ENCODE measurements at places on chromosomes 5 and 9.
A peak's percentile ranks its signal among the peaks of the same experiment; 100 is the strongest.

DNA sequence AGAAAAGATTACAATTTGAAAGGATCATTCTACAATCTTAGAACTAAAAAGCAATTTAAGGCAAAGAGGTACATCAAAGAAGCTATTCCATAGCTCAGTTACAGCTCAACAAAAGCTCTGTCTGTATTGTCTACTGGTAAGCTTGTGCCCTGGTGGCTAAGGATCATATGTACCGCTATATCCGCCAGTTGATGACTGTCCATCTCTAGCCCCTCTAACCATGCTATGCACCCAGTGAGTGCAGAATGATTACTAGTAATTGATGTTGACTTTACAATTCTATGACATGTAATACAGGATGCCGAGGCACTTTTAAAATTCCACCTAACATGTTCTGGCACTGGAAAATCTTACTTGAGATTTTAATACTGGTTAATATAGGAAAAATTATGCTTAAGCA lies 13.1 kb downstream of the LOX start:
- no peak for DNase-seq

- no peak for DNase-seq
These were observed 8.6 kb downstream of the SUSD1 start for GRCh38 chr9:112166176-112167140.

DNA sequence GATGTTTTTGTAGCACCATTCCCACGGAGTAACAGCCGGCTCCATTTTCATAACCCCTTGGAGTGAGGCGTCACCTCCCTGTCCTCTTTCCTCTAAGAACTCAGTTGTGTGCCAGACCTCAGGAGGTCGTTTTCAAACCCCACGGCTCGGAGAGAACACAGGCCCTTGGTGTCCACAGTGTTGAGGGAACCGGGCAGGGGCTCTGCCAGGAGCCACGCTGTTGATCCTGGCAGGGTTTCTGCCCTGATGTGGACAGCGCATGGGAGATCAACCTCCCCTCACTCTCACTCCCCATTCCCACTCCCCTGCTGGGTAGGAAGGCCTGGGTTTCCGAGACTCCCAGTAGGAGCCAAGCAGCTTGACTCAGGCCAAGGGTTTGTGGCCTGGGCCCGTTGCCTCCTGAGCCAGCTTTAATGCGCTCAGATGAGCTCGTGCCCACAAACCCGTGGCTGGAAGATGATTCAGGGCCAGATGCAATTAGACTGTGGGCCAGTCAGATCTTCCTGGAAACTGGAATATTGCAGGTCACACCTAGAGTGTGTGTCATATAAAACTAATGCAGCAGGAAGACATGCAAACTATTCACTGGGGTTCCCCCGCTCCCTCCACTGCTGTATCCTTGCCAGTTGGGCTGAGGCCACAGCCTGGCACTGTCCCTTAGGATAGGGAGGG lies 133.4 kb downstream of the SLC12A2 start:
- no peak for DNase-seq

GRCh38 chr5:132273631-132274030 lies 16.1 kb downstream of the PDLIM4 start:
- DNase-seq = no peak

GRCh38 chr9:128213746-128214497 lies 10.7 kb downstream of the DNM1 start:
- DNase-seq = no peak

DNA sequence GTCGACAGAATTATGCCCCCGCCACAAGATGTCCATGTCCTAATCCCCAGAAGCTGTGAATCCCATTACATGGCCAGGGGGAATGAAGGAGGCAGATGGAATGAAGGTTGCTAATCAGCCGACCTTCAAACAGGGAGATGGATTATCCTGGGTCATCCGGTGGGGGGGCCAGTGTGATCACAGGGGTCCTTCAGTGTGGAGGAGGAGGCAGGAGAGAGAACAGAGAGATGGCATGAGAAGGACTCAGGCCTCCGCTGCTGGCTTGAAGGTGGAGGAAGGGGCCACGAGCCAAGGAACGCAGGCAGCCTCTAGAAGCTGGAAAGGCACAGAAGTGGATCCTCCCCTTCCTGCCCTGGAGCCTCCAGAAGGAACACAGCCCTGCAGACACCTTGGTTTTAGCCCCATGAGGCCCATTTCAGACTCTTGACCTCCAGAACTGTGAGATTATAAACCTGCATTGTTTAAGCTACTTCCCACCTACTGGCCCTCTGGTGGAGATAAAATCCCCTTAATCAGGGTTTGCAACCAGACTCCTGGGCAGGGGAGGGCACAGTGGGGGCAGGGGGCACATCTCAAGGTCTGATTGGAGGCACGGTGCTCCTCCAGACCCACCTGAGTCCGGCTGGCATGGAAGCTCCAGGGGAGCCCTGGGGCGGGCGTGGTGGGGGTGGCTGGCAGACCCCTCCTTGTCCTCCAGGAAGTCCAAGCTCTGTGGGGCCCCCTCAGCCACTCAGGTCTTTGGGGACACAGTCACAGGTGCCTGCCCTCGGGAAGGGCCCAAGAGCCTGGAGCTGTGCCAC lies 13.8 kb downstream of the PTGES2 start:
- no peak for DNase-seq

- DNase-seq = no peak
These were observed 34.6 kb upstream of the NEK6 start for GRCh38 chr9:124222918-124223720.

DNA sequence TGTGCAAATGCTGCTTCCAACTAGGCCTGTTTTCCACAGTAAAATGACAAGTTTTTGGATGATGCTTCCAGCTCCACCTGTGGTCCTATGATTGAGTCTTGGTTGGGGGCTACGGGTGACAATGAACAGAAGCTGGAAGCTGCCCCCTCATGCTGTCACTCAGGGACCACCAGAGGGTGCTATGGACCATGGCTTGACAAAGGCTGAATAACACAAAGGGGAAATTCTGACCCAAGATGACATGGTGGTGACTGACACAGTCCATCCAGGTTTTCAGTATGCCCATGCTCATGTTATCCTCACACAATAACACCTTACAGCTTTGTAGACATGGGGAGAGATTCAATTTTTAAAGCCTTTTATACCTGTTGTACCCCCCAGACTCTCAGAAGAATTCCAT lies 23.9 kb upstream of the SAP30L start:
- no peak for DNase-seq

DNA sequence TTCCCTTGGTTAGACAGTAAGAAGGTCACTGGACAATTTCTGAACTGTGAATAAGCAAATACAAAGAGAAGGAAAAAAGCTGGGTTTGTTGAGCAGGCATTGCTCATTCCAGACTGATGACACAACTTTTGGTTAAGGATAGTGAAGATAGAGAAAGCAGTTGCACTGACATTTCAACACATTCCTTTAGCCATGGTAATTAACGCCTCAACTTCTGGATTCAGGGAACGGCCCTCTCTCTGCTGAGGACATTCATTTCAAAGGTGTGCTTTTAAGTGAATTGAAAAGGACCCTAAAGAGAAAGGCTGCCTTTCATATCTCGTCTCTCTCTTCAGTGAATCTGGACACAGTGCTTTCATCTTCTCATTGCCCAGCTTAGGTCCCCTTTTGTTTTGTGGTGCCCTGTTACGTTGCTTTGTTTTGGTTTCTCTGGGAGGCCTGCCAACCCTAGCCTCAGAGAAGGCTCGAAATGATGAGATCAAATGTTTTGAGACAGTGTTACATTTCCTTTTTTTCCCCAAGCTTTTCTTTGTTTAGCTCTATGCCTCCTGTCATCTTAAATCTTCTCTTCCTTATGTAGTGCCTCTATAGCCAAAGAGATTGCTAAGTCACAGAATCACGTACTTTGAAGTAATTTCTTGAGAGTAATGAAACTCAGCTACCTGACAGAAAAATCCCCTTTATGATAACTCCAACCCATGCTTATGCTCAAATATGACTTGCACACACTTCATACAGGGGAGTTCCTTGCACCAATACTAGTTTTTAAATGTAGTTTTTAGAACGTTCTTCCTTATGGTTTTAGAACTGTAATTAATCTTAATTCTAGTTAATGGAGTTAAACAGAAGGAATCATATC lies 94.4 kb upstream of the IFNE start:
- no peak for DNase-seq

GRCh38 chr5:59193616-59194319 lies 610.9 kb downstream of the RAB3C start:
- DNase-seq = no peak

- DNase-seq = no peak
These were observed 52.1 kb upstream of the CCNG1 start for GRCh38 chr5:163385271-163385670.

GRCh38 chr5:140925806-140926442 lies at the start of gene PCDHAC1:
Gene PCDHAC1 (plus strand): TSS chr5:140926299. CDS start chr5:140926893, 594 bp downstream.
- no peak for DNase-seq

DNA sequence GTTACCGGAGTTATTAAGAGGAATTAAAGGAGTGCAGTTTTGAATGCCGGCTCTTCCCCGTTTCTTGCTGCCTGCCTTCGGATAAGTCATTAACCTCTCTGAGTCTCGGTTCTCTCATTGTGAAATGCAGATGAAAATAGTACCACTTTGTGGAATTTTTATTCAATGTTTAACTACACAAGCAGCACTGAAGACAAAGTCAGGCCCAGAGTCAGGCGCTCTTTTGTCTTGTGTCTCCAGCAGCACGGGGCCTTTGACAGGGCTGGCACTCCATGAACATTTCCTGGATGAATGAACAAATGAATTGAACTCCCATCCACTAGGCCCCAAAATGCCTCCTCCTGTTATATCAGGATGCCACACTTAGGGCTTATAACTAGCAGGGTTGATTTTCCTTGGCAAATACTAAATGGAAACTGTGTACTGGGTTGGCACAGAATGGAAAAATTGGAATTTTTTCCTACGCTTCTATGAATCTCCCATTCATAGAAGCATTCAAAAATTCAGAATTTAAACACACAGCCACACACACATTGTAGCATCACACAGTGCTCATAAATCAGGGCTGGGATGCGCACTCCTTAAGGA lies 332.8 kb downstream of the MLLT3 start:
- no peak for DNase-seq

DNA sequence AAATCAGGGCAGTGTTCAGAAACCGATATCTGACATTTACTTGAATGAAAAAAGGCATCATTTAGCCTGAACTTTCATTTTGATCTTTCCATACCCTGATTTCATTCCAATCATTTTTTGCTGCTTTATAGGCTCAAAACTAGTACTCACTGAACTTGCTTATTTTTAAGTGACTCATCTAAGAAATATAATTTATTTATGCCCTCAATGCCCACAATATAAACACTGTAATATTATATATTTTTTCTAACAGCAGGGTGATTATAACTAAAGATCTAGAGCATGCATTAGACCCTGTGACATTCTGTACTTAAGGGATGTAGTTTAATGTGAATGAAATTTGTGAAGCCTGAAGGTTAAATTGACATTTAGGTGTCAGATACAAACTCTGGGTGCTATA lies 446.1 kb upstream of the CDH10 start:
- no peak for DNase-seq

DNA sequence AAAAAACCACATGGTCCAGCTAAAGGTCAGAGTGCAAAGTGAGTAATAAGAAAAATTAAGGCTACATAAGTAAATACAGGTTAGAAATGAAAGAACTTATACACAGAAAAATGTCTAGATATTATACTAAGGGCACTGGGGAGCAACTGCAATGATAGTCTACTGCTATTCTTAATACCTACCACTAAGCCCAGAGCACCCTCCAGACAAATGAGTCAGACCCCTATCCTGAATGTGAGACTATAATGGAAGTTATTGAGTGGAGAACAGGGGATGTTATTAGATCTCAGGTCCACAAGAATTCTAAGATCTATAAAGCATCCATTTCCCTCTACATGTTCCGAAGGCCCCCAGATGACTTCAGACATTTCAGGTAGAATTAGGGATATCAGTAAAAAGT lies 438.3 kb downstream of the PRELID2 start:
- no peak for DNase-seq

GRCh38 chr5:151030379-151030778 lies 10.0 kb downstream of the GPX3 start:
- no peak for DNase-seq

DNA sequence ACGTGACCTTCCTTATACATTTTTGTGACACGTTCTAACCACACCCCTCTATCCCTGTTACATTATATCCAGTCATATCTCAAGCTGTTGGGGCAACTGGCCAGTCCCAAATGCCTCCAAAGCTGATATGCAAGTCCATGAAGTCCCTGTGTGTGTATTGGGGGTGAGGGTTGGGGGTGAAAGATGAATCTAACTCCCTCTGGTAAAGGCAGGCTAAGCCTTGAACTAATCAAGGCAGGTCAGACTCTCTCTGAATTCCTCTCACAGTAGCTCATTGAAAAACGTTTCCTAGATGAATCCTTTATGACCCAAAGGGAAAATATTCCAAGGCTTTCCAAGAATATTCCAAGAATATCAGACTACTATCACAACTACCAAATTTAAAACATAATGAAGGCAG lies 174.4 kb downstream of the MUSK start:
- no peak for DNase-seq

DNA sequence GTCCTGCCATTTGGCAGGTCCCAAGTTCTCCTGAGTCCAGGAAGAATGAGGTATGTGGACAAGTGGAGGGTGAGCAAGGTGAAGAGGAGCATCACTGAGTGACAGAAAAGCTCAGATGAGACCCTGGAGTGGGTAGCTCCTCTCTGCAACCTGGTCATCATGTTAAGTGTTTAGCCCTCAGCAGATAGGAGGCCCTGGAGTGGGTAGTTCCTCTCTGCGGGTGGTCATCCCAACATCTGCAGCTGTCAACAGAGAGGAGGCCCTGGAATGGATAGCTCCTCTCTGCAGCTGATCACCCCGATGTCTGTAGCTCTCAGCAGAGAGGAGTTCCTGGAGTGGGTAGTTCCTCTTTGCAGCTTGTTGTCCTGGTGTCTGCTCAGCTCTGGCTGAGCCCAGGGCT lies 48.4 kb downstream of the NDUFAF2 start:
- no peak for DNase-seq

GRCh38 chr5:134043793-134044792 lies 39.3 kb upstream of the VDAC1 start:
- DNase-seq = no peak

DNA sequence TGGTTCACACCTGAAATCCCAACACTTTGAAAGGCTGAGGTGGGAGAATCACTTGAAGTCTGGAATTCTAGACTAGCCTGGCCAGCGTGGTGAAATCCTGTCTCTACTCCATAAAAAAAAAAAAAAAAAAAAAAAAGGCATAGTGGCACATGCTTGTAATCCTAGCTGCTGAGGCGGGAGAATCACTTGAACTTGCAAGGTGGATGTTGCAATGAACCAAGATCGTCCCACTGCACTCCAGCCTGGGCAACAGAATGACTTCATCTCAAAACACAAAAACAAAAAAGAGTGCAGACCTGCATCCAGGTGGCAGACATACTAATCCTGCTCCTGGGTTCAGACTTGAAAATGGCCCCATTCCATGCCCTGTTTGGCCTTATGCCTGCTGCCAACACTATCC lies 21.8 kb upstream of the ADAMTS19 start:
- no peak for DNase-seq

- DNase-seq = no peak
These were observed 94.1 kb upstream of the LIFR start for GRCh38 chr5:38650540-38650939.

- peak; percentile 69 for DNase-seq
These were observed 221.7 kb downstream of the ZNF608 start for GRCh38 chr5:124524552-124525232.

DNA sequence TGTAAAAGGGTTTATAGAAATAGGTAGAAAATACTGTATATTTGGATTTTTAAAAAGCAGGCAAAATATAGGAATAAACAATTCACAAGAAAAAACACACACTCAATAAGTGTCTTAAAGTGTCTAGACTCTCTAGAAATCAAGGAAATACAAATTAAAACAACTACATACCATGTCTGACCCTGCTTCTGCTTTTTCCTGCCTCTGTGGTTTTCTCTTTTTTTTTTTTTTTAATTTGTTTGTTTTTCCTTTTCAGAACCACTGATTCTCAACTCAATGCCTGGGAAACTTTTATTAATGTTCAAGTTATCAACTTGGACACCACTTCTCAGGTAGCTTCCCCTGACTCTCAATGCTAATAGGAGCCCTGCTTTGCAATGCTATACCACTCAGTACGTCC lies 25.5 kb upstream of the TAS2R1 start:
- DNase-seq = no peak
